Choroid plexus epithelial cell (primary cell): ENCODE measurements at places on chromosomes 2 and 18.

- no peak for DNase-seq
Observed at GRCh38 chr2:151189125-151189524, 72.5 kb downstream of the RBM43 start.

- no peak for DNase-seq
Observed at GRCh38 chr2:176027806-176028205, 25.7 kb upstream of the LNPK start.

GRCh38 chr18:1047406-1047805, 142.7 kb downstream of the ADCYAP1 start:
- DNase-seq = no peak

DNA sequence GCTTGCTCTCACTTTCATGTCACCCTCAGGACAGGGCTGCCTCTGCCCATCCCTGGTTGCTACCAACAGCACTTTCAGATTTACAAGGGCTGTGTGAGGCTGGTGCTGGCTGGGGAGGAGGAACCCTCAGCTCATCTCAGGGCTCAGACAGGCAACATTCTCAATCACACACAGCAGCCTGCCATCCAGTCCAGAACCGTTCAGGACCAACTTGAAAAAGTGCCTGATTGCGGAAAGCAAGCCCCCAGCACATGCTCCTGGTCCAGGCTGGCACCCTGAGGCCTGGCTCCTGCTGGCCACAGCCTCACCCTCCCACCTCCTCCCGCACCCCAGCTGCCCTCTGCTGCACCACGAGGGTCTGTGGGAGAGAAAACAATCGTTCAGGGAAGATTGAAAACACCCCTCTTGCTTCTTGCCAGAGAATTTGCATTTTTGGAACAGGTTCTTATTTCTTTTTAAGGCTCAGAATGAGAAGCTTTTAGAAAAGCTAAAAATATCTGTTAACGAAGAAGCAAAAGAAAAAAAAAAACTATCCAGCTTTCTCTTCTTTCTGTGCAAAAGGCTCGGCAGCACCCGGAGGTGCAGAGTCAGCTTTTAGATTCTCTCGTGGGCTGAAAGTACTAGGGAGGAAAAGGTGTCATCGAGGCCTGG, 403.8 kb upstream of the ID2 start:
- DNase-seq = no peak

DNA sequence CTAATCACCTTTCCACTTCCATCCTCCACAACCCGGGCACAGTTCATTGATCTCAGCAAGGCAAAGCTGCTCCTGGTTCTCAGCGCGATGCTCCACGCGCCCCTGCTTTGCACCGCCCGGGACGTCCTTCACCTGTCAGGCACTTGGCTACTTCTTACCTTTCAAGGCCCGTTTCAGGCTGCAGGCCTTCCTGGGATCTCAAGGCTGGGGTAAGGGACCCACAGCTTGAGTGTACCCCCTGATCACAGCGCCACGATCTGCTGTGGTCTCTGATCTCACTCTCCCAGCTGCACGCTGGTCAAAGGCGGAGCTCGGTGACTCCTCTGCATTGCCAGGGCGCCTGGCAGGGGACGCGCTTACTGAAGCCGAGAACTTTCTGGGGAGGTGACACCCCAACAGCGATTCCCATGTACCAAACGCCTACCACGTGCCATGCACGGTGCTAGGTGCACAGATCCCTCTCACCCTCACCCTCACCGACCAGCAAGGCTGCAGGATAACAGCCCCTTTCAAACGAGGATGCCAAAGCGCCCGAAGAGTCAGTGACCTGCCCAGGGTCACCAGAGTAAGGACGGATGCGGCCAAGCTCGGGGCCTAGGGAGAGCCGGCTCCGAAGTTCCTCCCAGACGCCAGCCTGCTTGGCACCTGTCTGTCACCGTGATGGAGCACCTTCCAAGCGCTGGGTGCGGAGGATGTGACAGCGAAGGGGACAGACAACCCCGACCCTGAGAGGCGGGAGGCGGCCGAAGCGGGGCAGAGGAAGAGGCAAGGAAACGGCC, 818 bp downstream of the ITGB1BP1 start:
- DNase-seq = no peak

DNA sequence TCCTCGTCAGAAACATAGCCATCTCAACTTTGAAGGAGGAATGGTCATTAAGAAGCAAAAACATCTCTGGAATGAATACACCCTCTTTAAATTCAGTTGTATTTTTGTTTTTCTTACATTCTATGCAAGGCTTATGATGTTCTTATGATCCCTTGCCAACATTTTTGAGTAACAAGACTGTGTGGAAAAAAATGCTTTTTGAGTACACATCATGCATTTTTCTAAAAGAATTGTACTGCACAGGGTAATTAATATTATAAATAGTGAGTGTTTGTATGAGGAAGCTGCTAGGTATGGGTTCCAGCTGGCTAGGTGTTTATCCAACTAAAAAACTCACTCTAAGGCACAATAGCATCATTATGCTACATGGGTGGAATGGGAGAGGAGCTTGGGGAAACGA, 59.0 kb upstream of the SPATS2L start:
- peak; percentile 78 for DNase-seq

- DNase-seq = peak; percentile 70
Observed at GRCh38 chr2:219571311-219572236, at the start of gene OBSL1. Gene OBSL1, minus strand, starts transcription at chr2:219571539. Its CDS starts 307 bp downstream, at chr2:219571232.

- DNase-seq = no peak
Observed at GRCh38 chr2:55871637-55872036, 51.9 kb downstream of the EFEMP1 start.

DNA sequence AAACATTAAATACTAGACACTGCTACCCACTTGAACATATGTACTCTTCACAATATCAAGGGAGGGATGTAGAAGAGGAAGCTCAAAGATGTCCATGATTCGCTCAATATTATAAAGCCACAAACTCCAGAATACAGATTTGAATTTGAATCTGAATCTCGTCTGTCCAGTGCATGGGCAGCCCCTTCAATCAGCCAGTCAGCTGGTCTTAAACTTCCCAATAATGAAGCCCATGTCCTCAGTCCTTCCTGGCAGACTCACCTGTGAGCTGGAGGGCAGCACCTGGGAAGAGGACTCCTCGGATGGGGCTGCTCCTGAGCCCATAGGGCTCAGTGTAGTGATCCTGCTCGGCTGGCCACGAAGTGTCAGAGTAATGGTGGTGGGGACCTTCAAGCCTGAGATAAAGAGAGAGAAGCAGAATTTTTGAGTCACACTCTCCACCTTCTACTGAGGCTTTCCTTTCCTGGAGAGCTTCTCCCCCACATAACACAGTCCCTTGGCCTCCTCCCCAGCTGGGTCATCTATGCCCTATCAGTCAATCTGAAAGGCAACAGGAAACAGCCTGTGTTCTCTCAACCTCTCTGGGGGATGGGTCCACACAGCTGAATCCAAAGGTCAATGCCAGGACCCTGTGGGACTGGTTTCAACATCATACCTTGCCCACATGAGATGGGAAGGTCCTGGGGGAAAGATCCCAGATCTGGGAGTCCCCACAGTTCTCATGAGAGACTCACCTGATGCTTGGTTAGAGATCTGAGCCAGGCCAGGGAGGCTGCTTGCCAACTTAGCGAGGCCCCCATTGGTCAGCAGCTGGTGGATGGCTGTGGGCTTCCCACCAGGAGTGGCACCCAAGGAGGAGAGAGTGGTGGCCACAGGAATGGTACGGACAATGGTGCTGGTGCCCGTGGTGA, 36.5 kb downstream of the KANSL3 start:
- DNase-seq = no peak

- no peak for DNase-seq
Observed at GRCh38 chr2:170840717-170841210, 24.1 kb downstream of the GAD1 start.

DNA sequence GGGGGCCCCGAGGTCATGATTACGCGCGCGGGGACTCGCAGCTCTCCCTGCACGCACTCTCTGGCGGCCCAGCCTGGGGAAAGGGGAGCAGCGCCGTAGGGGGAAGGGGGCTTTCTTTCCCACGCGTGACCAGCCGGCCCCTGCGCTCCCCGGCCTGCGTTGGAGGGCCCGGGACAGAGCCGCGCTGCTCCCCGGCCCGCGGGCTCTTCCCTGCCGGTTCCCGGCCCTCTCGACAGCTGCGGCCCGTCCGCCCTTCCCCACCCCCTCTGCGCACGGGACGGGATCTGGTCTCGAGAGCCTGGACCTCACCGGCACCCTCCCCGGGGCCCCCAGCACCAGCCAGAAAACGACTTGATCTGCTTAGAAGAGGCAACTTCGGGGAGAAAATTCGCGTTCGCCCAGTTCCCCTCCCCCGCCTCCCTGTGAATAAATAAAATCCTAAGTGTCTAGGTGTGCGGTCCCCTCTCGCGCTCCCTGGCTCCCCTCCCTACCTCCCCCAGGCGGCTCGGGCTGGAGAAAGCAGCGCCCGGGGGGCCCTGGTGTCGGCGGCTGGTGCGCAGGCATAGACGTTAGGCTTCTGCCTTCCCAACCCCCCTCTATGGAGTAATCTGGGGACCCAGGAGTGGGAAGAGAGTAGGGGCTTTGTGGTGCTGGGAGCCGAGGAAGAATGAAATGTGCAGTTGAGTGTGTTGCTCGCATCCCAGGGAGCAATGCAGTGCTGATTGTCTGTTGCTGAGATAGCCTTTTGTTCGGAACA, 803 bp upstream of the FIGN start:
- DNase-seq = peak; percentile 49

- no peak for DNase-seq
Observed at GRCh38 chr2:71930049-71930681, 217.5 kb downstream of the CYP26B1 start.

- DNase-seq = no peak
Observed at GRCh38 chr2:241115361-241115760, 13.3 kb upstream of the MTERF4 start.

DNA sequence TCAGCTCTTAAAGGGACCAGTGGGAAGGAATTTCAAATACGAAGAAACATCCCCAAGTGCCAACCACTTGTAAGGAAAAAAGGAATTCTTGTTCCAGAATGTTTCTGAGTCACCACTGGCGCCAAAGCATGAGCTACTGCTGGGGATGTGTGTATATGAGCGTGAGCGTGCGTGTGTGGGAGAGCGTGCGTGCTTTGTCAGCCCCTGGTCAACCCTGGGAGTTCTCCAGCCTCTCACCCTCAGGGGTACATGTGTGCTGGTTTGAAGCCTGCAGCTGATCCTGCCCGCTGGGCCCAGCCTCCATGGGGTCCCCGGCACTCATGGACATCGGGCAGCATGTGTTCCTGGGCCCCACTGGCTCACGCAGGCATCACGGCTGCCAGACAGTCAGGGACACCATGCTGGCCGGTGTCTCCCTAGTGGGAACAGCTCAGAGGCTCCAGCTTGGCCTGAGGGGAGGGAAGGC, 17.1 kb downstream of the HS6ST1 start:
- DNase-seq = peak; percentile 70

DNA sequence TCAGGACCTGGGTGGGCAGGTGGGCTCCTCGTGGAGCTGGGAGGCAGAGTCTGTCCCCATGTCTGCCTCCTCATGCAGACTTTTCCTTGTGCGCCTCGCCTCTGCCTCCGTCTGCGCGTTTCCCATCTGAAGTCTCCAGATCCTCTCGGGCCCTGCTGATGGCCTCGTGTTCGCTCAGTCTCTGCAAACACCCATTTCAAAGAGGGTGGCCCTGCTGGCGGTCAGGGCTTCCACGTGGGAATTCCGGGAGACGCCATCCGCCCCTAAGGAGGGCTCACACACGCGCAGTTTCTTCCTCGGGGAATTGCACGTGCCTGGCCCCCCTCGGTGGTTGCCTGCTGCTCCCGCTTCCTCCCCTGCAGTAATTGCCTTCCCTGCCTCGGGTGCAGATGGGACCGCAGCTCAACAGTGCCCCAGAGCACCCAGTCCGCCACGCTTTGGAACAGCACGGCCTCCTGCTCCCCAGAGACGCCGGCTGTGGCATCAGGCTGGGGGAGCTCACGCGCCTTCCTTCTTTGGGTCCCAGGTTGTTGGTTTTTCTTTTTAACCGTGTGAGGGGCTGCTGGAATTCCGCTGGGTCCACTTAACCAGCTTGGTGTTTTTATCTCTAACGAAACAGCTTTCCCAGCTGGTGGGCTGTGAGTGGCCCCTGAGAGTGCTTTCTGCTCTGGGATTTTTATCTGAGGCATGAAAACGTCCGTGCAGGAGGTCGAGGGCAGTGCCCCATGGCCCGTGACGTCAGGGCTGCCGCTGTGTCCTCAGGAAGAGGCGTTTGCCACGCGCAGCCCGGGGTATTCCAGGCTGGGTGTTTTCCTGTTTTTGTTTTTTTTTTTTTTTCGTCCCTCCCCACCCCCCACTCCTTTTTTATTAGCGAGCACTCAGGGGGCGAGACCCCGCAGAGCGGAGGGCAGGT, 16.1 kb downstream of the NFATC1 start:
- peak; percentile 61 for DNase-seq

GRCh38 chr2:26974352-26974751, 3.9 kb downstream of the MAPRE3 start:
- no peak for DNase-seq

GRCh38 chr18:50401888-50402287, 27.0 kb downstream of the SKA1 start:
- DNase-seq = peak; percentile 53

DNA sequence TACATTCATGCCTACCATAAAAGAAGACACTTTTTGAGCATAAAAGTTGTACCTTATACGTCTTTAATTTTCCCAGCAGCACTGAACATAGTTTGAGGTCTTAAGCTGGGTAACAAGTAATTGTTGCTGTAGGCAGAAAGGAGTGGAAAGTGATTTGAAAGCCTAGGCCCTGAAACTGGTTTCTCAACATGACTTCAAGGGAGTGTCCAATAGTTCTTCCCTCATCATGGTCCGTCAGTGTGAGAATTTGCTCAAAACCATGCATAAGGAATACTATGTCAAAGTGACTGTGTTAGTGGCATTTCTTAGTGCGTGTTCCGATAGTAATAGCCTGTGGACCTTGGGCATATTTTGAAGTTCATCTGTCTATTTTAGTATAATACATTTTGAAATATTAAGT, 463.1 kb downstream of the PTPRM start:
- DNase-seq = no peak

GRCh38 chr2:40388161-40388560, 63.7 kb downstream of the SLC8A1 start:
- no peak for DNase-seq

DNA sequence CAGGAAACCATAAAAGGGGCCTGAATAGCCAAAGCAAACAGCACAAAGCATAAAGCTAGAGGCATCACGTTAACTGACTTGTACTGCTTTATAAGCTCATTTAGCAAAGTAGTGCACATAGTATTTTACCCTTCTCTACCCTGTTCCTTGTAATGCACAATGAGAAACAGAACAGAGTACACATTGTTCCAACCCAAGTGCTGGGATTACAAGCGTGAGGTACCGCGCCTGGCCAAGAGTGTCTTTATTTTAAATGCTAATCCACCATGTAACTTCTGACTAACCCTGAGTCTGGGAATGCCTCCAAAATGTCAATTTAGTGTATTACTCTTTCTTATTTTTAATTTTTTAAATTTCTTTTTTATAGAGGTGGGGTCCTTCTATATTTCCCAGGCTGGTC, 46.4 kb upstream of the STON1 start:
- DNase-seq = peak; percentile 16

GRCh38 chr2:28356095-28356911, 36.4 kb upstream of the FOSL2 start:
- peak; percentile 79 for DNase-seq

GRCh38 chr2:29196792-29197788, 81.9 kb downstream of the CLIP4 start:
- DNase-seq = peak; percentile 69
